Dermis microvascular lymphatic vessel endothelial cell (primary cell): ENCODE measurements at places on chromosomes 5 and 9.

- no peak for DNase-seq
Measured at GRCh38 chr5:55925712-55926111, 69.1 kb downstream of the IL6ST start.

- DNase-seq: no peak
Measured at GRCh38 chr5:91528831-91529230, 145.7 kb upstream of the ARRDC3 start.

DNA sequence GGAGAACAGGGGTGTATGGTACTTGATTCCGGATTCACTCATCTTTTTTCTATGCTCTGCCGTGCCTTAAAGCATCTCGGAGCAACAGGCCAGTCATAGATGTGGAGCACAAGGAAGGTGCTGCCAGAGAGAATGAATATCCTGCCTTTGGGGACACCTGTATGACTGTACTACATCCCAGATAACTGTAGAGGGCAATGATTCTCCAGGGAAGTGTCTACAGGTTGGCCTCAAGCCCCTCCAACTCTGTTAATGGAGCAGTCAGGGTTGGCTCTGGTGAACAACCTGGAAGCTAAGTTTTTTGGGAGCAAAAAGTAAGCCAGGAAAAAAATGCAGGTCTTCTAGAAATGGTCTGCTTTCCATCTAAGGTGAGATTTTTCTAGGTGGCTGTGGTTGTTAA lies 71.0 kb downstream of the NREP start:
- no peak for DNase-seq

- no peak for DNase-seq
Measured at GRCh38 chr9:119781886-119782285, 412.7 kb upstream of the BRINP1 start.
